NCI-H2081 treated with DMSO at 0.1 percent for 48 hours (cell line): ENCODE measurements at places on chromosomes 2 and 18.

DNA sequence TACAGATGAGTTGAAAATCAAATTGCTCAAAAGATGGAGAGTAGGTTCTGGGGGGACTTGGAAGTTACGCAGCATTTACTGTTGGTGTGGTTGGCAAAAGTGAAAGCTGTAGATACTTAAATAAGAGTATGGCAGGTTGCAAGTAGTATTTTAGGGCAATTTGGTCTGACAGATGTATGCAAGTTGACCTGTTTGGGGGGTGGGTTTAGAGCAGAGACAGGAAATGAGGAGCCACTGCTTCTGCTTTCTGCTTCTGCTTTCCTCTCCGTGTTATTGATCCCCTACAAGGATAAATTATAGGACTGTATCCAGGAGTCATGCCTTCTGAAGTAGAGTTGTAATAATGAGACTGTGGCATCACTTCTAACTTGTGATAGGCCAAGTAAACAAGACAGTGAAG, 71.2 kb downstream of the EPAS1 start:
- no peak for DNase-seq

DNA sequence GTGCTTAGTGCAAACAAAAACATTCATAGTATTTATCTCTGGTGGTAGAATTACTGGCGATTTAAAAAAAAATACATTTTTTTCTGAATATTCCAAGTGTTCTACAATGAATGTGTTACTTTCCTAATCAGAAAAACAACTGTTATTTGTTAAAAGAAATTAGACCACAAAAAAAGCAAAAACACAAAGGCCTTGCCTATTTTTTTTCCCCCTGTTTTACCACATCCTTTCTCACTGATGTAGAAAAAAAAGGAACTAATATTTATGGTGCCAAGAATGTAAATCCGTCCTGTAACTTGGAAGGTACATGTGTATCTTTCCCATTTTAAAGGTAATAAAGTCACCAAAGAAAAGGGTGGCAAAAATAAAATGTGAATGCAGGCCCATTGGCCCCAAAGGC, 28.4 kb upstream of the MGAT4A start:
- no peak for DNase-seq

GRCh38 chr2:237222178-237222577, 136.5 kb downstream of the COPS8 start:
- DNase-seq: no peak

DNA sequence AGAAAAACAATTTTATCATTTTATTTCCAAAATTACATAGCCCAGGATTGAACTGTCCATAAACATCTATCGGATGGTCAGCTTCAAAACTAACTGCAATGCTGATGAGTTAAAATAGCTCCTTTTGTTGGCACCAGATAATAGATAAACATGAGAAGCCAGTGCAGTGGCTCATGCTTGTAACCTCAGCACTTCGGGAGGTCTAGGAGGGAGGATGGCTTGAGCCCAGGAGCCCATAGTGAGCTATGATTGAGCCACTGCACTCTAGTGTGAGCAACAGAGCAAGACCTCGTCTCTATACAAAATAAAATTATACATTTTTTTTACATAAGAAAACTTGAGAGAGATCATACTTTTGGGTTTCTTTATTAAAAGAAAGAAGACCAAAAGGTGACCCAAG, 34.6 kb upstream of the IMPA2 start:
- no peak for DNase-seq

- no peak for DNase-seq
These were observed 412 bp downstream of the GPD2 start for GRCh38 chr2:156436497-156437085.

DNA sequence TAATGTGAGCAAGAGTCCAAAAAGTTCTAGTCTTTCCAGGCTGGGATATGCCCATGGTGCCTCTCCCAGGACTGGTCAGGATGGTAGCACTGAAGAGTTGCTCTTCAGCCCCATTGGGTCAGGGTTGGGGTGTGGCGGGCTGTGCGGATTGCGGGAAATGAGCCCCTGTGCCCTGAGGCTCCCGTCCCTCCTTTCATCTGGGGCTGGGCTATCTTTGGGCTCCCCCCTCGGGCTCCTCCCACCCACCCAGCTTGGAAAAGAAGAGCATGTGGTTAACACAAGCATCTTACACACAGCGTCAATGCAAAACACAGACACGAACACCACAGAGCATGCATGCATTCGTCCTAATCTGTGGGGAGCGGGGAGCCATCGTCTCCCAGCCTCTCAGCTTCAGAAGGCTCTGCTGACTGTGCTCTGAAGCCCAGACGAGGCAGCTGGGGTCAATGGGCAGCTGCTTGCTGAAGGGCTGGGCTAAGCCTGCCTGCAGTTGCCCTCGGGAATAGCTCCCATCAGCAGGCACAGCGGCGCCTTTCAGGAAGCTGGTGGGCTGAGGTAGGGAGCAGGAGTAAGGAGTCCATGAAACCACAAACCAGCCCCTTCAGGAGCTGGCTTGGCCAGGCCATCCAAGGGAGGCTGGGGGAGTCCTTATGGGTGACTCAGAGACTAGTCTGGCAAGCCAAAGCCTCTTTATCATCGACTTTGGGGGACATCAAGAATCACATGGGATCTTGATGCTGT, 112.9 kb downstream of the CLIP4 start:
- DNase-seq: no peak

GRCh38 chr2:222713002-222713401, 41.5 kb downstream of the MOGAT1 start:
- DNase-seq: no peak

GRCh38 chr18:6624271-6624660, 105.2 kb upstream of the ARHGAP28 start:
- no peak for DNase-seq

- no peak for DNase-seq
These were observed 34.5 kb upstream of the SIX3 start for GRCh38 chr2:44906972-44907371.

GRCh38 chr2:67574230-67574629, 177.1 kb downstream of the ETAA1 start:
- DNase-seq: no peak
